ENCODE measurements at places on chromosomes 5 and 9.

DNA sequence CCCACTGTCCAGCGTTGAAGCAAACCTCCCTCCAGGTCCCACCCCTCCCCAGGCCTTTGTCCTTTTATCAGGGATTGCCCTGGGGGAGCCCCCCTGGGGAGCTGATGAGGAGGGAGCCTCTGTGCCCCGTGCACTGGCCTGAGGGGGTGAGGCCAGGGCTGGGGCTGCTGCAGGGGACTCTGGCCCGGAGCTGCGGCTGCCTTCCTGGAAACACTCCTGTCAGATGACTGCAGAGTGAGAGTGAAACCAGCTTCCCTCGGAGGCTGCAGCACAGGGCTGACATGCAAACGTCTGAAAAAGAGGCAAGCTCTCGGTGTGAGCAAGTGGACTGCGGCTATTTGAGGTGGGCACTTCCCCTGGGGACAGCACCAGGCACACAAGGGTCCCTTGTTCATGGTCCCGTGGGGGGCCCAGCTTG is 4.6 kb upstream of the TRAF2 start:
- no peak for DNase-seq

DNA sequence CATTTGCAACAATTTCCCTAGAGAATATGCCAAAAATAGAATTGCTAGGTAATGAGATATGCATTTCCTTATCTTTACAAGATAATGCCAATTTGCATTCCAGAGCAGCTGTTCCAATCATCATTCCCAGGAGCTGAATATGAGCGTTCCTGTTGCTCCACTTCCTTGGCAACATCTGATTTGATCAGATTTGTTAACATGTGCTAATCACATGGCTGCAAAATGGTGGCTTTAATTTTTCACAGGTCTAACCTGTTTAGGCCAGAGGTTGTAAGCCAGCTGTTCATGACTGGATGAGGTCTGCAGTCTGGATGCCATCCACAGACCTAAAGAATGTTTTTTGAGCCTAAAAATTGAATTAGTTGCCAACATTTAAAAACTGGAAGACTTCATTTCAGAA is 220.7 kb upstream of the IL12B start:
- no peak for DNase-seq

DNA sequence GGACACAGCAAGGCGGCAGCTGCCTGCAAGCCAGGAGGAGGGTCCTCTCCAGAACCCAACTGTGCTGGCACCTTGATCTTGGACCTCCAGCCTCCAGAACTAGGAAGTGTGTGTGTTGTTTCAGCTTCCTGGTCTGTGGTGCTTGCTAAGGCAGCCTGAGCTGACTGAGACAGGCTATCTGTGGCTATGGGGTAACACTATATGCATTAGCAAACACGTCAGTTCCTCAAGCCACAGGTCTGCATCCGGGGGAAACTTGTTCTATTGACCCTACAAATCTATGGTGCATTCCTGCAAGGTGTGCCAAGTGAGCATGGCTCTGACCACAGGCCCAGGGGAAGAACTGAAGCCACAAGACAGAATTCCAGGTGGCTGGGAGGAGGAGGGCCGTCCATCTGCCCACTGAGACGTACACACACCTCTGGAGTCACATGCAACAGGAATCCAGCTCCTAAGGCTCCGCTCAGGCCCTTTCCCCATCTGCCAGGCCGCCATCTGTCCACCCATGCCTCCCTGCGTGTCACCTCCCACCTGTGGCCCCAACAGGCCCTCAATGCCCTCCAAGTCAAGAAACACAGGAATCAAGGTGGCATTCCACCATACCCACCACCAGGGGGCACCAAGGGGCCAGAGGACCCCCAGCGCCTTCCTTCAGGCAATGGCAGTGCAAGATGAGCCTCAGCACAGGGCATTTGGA is 174.9 kb downstream of the ROR2 start:
- DNase-seq, result peak; percentile 19

GRCh38 chr9:96777426-96777864 is 442 bp downstream of the ZNF510 start:
- DNase-seq, result no peak

- no peak for DNase-seq
Observed at GRCh38 chr5:10800852-10801251, 39.8 kb upstream of the DAP start.

DNA sequence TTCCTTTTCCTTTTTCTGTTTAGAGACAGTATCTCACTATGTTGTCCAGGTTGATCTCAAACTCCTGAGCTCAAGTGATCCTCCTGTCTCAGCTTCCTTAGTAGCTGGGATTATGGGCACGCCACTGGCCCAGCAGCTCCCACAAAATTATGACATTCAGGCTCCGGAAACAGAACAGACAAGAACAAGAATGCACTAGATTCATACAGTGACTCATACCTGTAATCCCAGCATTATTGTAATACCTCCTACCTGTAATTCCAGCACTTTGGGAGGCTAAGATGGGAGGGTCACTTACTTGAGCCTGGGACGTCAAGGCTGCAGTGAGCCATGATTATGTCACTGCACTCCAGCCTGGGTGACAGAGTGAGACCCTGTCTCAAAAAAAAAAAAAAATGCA is 26.7 kb upstream of the B4GALT1 start:
- DNase-seq, result no peak

GRCh38 chr9:138071731-138072130 is 194.1 kb downstream of the CACNA1B start:
- no peak for DNase-seq

Measured in activated CD8-positive, alpha-beta memory T cell treated with anti-CD3 and anti-CD28 coated beads for 1 hour (primary cell).